ENCODE measurements at places on chromosomes 4 and X.

GRCh38 chr4:185246453-185246852 is 37.1 kb downstream of the SNX25 start:
- DNase-seq, result no peak

DNA sequence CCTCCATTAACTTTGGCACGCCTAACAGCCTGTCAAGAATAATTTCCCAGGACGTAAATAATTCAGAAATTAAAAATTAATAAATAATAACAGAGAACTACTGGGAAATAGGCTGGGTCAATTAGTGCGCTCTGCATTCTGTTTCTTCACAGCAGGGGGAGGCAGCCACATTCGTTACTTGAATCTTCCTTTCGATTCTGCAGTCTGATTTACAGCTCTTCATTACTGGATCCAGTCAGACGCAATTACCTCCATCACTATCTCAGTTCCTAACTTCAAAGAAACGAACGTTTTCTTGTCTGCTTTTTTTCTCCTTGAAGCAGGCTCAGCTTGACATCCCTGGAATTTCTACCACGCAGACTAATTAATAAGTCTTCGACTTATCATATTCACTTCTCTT is 9.0 kb upstream of the RPL34 start:
- no peak for DNase-seq

- no peak for DNase-seq
Measured at GRCh38 chrX:103495786-103496185, 23.5 kb downstream of the RAB40A start.

- no peak for DNase-seq
Measured at GRCh38 chrX:35090801-35091200, 148.2 kb downstream of the FAM47B start.

DNA sequence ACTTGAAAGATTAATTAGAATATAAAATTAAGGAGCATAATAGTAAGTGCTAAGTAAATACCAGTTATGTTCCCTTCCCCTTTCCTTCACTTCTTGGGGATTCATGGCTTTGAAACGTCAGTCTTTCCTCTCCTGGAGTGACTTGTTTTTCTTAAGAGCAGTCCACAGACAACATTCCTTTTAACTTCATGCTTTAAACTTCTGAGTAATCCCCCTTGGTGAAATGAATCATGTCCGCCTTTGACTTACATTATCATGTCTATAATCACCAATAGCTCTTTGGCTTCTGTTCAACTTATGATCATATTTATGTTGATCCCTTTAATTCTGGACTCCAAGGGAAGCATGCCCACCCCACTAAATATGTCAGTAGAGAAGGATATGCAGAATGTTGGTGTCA is 1012.1 kb upstream of the SLIT2 start:
- DNase-seq, result no peak

All from activated T-helper 1 cell treated with Interleukin-2 at 50 U/mL for 16 hours (primary cell).